ENCODE measurements at places on chromosomes 7 and 10.

DNA sequence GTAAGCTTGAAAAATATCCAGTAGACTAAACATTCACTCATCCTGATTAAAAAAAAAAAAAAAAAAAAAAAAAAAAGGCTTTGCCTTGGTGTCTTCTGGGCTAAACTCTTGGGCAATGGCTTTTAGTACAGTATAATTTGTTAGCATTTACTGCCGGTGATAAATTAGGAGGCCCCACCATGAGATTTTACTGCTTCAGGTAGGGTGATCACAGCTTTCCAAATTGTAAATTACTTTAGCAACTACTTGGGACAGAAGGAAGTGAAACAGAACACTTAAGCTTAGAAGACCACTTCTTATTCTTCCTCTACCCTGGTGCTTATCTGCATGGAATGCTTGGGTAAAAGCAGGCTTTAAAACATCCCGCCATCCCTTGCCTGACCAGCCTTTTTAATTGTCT is 152.1 kb downstream of the HIBADH start:
- DNase-seq, result no peak

DNA sequence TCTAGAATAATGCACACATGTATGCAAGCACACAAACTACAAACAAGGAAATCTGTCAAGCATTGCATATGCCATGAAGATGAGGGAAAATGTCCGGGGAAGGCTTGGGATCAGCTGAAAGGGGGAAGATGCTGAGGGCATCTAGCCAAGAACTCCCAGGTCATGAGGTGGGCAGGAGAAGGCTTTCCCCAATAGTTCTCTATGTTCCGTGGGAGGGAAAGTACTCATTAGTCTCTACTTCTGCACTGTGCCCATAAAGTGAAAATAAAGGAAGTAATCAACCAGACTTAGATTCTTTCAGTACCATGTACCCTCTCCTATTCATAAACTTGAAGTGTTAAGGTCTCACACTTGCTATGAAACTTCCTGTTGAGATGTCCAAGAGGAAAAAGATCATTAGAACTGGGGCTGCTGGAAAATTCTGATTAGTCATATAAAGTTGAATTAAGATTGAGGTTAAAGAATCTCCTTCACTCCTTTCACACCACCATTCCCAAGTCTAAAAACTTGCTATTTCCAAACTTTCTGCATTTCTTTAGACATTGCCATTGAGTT is 17.1 kb upstream of the LIPF start:
- DNase-seq, result no peak

DNA sequence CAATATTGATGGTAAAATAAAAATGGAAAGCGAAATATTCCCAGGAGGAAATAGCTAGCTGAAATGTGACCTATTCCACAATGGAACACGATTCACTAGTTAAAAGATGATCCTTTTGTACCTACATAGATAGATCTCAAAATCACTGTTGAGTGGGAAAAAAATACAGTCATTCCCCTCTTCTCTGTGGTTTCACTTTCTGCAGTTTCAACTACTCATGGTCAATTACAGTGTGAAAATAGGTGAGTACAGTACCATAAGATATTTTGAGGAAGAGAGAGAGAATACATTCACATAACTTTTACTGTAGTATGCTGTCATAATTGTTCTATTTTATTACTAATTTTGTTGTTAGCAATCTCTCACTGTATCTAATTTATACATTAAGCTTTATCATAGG is 56.0 kb upstream of the COL13A1 start:
- no peak for DNase-seq

- DNase-seq, result peak; percentile 33
Observed at GRCh38 chr10:58107506-58107905, 160.2 kb downstream of the IPMK start.

GRCh38 chr10:96341219-96342182 is 17.3 kb downstream of the OPALIN start:
- no peak for DNase-seq

DNA sequence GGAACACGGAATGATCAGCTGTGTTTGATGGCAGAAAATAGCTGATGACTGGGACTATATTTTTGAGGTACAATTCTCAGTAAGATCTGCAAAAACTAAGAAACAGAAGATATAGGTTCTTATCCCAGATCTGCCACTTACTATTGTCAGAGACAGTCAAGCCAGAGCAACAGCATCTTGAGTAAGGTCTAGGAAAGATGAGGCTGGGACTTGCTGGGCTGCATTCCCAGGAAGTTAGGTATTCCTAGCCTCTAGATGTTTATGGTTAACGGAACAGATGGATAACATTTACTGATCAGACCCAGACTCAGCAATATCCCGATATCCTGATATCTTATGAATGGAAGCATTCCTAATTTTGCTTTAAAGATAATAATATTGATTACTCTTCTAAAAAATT is 68.7 kb upstream of the DNAJB12 start:
- no peak for DNase-seq

DNA sequence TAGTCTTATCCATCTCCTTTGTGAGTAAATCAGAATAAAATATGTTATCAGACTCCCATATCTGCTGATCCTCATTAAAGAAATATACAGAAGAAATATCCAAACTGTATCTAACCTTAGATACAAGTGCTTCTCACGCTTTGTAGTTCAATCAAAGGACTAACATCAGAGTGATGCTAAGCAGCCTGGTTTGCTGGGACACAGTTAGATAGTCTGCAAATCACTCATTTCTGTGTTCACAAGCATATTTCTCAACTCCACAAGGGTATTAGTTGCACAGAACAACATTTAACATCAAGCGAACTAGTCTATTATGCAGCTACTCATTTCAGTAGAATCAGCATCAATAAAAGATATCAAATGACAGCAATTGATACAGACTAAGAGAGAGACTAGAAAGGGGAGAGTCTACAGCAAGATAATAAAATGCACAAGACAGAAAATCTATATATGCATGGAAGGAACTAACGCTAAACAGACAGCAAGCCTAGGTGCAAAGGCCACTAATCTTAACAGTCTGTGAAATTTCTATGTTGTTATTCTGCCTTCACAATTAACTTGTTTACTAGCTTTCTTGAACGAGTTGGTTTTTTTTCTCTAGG is 30.0 kb downstream of the DNAJC12 start:
- DNase-seq, result no peak

DNA sequence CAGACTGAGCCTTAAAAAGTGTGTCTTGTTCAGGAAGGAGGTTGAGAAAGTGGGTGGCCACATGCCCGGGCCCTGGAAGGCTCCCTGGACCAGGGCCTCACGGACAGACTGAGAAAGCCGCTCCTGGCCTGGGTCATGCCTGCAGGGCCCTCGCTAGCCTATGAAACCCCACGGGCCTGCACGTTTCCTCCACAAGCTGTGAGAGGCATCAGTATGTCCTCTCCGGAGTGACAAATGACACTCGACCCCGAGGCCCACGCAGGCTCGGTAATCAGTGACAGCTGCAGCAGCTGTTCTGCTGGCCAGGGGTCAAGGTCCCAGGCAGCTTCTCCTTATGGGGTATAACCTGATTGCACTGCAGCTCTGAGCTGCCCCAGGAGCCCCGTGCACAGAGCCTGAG is 47.6 kb downstream of the ASB13 start:
- DNase-seq, result no peak

- no peak for DNase-seq
Observed at GRCh38 chr7:18829858-18830285, 287.6 kb downstream of the TWIST1 start.

DNA sequence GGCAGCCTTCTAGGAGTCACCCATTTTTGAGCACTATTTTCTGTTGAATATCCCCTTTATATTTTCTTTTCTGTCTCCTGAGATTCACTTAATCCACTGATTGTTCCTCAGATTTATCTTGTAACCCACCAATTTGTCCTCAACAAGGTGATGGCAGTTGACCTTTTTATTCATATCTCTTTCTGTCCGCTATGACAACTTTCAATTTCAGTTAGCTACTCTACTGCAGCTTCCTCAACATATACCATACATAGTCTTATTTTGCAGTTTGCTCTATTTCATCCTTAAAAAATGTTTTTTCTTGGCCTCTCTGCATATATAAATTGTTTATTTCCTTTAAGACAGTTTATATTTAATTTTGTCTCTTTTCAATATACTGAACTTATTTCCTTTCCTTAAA is 101.3 kb downstream of the THSD7A start:
- no peak for DNase-seq

DNA sequence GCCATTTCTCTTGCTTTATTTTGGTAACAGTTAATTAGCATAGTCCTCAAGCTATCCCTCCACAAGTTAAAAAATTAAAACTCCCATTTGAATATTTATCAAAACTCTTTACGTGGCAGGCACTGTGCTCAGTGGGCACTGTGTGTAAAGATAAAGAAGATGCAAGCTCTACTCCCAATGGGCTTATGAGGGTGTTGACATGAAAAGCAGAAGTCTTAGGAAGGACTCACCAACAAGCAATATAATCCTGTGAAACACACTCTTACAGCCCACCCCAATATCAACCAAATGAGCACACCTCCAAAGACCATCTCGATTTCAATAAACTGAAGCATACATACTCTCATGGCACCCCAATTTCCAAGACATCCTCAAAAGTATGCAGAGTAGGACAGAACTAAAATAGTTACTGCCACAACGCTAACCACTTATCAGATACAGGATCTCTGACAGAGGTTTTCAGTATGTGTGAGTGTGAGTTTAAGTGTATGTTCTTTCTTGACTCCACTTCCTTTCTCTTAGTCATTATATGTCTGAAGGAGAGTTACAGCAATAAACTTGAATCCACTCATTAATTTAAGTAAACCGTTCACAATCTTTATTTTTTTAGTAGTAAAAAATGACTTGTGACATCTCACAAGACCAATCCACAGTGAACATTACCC is 120.0 kb downstream of the PDE1C start:
- DNase-seq, result no peak

DNA sequence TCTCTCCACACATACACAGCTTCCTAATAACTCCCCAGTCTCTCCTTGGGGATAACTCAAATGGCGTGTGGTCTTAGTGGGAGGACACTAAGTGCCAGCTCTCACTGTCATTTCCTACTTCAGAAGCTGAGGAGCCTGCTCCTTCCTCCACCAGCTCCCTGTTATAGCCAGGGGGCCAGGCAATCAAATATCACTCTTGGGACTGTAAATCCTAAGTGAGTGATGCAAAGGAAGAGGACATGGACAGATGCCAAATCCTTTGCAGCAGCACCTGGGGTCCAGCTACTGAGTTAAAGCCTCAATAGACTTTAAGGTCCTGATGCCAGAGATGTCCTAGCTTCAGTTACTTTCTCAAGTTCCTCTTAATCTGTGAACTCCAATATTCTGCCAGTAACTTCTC is 34.1 kb downstream of the SEM1 start:
- no peak for DNase-seq

DNA sequence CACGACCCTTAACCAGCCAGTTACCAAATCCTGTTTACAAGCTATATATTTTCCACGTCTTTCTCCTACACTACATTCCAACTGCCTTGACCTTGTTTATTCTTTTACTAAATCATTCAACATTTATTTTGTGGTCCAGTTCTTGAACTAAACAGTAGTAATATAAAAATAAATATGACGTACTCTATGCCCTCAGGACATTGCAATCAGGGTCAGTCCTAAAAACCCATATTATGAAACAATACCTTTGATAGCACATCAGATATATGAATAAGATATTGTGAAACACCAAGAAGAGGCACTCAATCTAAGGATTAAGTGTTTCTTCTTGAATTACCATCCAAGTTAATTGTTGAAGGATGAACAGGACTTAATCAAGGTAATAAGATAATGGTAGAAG is 52.5 kb upstream of the WNT16 start:
- no peak for DNase-seq

DNA sequence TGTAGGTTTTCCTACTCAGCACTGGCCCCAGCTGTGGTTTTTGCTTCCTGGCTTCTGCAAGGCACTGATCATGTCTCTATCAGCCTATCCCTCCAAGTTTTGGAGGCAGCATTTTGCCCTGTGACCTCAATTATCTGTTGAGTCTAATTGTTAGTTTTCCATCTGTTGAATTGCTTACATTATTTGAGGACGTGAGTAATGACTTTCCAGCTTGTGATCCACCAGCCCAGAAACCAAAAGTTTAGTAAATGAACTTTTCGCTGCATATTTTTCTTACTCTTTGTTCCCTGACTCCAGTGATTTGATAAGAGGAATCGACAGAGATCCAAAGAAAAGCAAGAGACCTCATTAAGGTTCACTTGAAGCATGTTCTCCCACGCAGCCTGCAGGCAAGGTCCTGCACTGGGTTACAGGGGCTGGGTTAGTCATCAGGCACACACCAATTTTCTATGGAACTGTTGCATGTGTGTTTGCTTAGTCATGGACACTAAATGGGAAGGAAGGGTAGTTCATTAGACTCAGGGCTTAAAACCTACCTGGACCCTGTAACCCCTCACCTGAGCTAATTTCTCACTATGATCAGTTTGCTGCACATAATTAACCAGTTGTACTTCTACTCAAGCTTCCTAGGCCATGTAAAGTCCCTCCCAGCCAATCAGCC is 57.2 kb downstream of the AKR1E2 start:
- DNase-seq, result no peak

GRCh38 chr10:60757420-60757895 is 20.8 kb upstream of the CDK1 start:
- no peak for DNase-seq

DNA sequence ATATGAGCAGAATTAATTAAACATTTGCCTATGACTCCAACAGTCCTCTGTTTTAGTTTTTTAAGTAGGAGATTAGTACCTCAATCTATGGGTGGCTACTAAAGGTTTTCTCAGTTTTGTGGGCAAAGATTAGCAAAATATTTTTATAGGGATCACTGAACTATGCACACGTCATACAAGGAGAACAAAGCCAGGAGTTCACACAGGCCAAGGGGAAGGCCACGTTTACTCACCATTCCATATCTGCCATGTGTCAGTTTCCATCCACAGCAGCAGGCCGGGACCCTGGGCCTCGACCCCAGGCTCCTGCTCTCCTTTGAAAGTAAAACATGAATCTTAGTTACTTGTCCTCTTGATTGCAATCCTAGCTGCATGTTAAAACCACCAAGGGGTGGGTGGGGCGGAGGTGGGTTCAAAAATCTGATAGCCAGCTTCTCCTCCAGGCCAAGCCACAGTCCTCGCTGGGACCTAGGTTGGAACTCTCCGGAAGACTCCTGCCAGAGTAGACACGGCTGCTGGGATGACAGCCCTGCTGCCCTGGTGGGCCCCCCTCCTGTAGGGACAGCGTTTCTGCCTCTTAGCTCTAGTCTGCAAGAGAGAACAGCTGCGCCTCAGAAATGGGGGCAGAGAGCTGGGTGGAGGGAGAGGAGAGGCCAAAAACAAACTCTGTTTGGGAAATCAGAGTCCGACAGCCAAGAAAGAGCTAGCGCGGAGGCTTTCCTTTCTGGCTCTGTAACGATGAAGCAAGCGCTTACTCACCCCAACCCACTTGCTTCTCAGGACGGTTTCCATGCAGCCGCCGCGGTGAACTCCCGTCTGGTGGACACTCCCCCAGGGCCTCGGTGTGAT is 35.6 kb downstream of the PITRM1 start:
- no peak for DNase-seq

- no peak for DNase-seq
Observed at GRCh38 chr7:126699707-126700106, 553.0 kb downstream of the GRM8 start.

- DNase-seq, result no peak
Observed at GRCh38 chr10:61900829-61901792, at the start of gene ARID5B. ARID5B (plus strand) TSS chr10:61901699; CDS start chr10:61901710, 11 bp downstream.

- DNase-seq, result no peak
Observed at GRCh38 chr10:32793033-32793432, 165.0 kb downstream of the ITGB1 start.

GRCh38 chr7:6250364-6250833 is 22.0 kb downstream of the CYTH3 start:
- no peak for DNase-seq

GRCh38 chr10:14617852-14618251 is 156.8 kb downstream of the FAM107B start:
- no peak for DNase-seq

- DNase-seq, result no peak
Observed at GRCh38 chr7:139909379-139910050, 80.5 kb downstream of the TBXAS1 start.

Data from HS-27A (cell line).